ELF-1 (cell line): ENCODE measurements at places on chromosomes 4 and X.

- no peak for DNase-seq
Measured at GRCh38 chr4:100075056-100075455, 115.2 kb downstream of the DDIT4L start.

DNA sequence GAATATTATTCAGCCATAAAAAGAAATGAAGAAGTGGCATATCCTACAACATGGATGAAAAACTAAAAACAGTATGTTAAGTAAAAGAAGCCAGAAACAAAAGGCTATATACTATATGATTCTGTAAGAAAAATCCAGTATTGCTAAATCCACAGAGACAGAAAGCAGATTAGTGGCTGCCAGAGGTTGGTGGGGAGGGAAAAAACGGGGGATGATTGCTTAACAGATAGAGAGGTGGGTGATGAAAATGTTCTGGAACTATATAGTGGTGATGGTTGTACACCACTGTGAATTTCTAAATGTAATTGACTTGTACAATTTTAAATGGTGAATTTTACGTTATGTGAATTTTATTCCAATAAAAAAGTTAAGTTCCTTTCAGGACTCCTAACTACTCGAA lies 157.6 kb upstream of the SH3RF1 start:
- DNase-seq = no peak

DNA sequence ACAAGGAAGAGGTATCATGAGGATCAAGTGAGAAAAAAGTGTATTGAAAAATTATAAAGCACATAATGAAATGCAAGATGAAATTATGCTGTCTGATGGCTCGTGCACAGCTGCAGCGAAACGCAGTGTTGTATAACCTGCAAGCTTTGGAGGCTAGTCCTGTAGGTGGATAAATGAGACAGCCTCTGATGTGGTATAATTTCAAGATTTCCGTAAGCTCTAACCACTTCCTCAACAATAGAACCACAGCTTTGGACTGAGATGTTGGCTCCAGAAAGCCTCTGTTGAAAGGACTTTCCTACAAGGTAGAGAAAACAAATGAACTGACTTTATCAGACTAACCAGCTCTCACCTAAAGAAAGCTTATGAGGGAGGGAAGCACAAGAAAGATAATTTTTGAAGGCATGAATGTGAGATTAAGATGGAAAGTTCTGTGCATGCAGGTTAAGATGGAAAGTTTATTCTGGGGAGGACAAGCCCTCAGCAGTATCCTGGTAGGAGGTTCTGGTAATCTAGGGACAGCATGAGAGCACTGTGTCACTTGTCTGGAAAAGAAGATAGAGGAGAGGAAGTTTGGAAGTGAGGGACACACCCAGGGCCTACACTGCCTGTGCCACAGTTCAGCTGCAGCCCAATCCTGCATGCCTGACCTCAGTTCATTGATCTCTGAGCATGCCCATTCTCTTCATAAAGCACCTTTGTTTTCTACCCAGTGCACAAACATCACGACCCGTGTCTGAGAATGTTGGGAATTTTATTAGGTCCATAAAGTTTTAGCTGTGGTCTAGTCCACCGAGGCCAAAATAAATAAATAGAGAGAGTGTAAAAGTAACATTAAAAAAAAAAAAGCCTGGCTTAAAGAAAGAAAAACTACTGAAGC lies 161.5 kb upstream of the SFRP2 start:
- DNase-seq = no peak

GRCh38 chr4:108261026-108261425 lies 92.3 kb upstream of the LEF1 start:
- DNase-seq = no peak

DNA sequence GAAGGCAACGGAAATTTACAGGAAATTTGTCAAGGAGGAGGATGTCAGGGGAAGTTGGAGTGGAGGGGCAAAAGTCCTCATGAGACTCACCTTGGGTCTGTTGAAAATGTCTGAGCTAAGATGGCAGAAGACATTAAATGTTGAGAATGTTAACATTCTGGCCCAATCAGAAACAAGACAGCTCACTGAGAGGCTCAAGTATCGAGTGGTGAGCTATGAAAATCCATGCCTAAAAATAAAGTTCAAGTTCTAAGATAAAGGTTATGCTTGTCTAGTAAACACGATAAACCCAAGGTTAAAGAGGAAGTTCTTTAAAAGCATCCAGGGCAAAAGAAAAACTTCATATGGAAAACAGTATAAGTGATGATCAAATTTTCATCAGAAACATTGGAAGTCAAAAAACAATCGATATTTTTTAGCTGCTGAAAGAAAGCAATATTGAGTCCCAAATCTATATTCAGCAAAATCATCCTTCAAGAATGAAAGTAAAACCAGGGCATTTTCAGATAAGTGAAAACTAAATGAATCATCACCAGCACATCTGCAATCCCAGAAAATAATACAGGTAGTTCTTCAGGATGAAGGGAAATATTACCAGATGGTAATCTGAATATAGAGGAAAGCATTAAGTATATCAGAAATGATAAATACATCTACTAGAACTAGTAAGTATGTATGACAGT lies 462.4 kb downstream of the TLL1 start:
- no peak for DNase-seq

DNA sequence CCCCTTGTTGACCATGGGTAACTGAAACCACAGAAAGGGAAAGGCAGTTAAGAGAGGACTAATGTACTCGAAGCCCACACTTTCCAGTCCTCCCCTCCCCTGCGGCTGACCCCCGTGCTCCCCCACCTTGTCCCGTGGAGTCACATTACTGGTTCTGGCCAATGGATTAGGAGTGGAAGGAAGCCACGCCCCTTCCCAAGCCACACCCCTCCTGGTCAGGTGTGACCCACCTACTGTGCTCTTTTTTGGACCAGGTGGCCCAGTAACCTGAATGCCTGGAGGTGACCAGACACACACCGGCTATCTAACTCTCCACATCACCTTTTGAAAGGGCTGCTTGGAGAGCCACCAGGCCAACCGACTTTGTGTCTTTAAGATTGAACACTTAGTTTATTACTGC lies 109.3 kb upstream of the MSX1 start:
- no peak for DNase-seq

DNA sequence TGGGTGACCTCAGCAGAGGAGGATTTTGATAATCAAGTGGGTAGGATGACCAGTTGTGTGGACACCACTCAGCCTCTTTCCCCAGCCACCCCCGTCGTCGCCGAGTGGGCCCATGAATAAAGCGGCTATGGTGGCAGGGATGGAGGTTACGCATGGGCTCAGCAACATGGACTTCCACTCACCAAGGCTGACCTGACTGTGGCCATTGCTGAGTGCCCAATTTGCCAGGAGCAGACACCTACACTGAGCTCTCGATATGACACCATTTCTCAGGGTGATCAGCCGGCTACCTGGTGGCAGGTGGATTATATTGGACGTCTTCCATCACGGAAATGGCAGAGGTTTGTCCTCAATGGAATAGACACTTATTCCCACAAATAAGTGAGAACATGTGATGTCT lies 361.3 kb downstream of the KLHL4 start:
- no peak for DNase-seq

DNA sequence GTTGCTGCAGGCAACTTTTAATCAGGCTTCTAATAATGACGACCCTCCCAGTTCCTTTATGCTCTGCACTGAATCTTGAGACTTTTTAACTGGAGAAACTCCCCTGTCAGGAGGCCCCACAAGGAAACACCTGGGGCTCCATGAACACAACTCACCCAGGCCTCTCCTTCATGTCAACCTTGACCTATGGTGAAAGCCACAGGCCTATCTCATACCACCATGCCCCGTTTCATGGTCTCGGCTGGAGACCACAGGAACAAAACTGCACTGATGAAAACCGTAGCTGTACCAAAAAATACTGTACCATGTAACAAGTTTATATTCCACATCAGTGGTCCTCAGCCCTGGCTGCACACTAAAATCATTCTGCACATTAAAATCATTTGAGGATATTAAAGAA lies 57.0 kb downstream of the ZNF827 start:
- DNase-seq = no peak

- no peak for DNase-seq
Measured at GRCh38 chr4:76809594-76810305, 88.2 kb downstream of the SOWAHB start.

GRCh38 chr4:136505020-136505419 lies 1027.3 kb downstream of the PCDH18 start:
- no peak for DNase-seq

DNA sequence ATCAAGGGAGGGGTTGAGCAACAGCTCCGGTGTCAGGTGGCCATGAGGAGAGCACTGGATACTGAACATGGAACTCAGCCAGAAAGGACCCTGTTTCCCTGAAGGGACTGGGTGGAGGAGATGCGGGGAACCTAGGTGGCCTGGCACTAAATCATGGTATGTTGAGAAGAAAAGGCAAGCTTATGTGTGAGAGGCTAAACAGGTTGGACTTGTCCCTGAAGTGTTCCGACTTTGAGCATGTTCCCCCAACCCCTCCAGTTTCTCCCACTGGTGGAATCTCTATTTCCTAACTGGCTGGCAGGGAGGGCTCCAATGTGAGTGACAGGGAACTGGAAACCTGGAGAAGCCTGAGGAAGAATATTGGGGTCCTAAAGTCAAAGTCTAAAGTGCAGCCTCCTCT lies 69.5 kb downstream of the PLAC1 start:
- DNase-seq = peak; percentile 32

- peak; percentile 11 for DNase-seq
Measured at GRCh38 chr4:83234902-83235644, 49.5 kb downstream of the COQ2 start.

DNA sequence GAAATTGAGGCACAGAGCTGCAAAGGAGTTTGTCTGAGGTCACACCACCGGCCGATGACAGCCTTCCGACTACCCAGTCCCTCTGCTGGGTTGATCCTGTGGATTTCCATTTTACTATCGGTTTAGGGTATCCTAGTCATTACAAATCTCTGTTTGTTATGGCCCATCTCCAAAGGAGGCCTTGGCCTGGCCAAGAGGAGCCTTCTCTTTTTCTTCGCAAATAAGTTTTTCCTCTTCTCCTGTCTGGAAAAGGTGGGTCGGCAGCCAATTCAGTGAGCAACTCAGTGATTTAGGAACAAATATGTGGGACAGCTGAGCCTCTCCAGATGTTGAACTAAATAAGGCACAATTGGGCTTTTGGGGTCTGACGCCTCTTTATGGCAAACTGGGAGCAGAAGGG lies 169.2 kb upstream of the RBPJ start:
- DNase-seq = no peak

GRCh38 chrX:140091125-140091886 lies 126.0 kb upstream of the CXorf66 start:
- DNase-seq = peak; percentile 66

DNA sequence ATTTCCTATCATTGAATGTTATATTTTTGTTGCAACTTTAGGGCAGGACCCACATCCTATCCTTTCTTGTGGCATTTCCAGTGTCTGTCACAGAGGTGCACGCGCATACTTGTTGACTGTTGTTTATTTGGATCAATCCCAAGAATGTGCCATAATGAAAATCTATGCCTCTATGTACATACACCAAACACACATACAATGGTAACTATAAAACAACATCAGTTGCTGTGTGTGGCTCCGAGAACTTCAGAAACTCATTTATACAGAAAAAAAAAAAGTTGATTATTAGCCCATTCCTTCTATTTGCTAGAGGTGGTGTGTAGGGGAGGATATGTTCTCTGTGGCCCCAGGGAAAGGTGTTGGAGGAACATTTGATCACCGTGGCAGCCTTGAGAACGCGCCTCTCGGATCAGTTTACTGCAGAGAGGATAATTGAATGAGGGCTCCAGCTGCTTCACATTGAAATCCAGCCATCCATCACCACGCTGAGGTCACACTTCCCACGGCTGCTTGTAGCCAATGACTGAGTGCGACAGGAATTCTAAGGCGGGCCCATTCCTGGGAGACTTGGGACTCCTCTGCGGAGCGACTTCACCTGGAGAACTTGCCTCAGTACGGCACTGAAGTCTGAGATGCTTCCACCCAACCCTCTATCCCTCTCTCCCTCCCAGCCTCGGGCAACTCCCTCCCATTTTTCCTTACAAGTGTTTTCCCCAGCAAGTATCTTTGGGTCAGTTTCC lies 19.5 kb downstream of the SMPX start:
- peak; percentile 96 for DNase-seq

DNA sequence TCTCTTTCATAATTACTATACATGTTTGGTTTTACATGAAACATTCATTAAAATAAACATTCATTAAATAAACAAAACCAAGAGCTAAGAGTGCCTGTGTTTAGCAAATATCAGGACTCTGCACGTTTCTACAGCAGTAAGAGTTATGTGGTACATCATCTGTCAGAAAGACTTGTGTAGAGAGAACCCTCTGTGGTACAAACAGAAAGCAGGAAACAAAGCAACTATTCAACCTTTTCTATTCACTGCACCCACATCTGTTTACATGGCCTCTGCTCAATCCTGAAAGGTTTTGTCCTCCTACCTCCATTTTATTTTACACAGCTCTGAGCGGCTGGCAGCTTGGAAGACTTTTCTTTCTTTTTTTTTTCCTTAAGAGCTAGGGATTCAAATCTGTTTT lies 90.7 kb upstream of the PCDH18 start:
- DNase-seq = peak; percentile 4

DNA sequence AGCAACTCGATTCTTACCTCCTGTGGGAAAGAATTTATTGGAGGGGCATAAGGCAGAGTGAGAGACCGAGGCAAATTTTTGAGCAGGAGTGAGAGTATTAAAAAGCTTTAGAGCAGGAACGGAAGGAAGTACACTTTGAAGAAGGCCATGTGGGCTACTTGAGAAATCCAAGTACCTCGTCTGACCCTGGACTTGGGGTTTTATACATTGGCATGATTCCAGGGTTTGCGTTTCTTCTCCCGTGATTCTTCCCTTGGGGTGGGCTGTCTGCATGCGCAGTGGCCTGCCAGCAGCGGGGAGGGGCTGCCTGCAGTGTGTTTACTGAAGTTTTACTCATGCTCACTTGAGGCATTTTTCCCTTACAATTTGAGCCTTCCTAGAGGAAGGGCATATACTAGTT lies 3.4 kb downstream of the GALNT7 start:
- no peak for DNase-seq

GRCh38 chr4:4560136-4560535 lies 18.3 kb upstream of the STX18 start:
- no peak for DNase-seq

- DNase-seq = no peak
Measured at GRCh38 chrX:17563076-17563475, 174.2 kb upstream of the SCML1 start.

DNA sequence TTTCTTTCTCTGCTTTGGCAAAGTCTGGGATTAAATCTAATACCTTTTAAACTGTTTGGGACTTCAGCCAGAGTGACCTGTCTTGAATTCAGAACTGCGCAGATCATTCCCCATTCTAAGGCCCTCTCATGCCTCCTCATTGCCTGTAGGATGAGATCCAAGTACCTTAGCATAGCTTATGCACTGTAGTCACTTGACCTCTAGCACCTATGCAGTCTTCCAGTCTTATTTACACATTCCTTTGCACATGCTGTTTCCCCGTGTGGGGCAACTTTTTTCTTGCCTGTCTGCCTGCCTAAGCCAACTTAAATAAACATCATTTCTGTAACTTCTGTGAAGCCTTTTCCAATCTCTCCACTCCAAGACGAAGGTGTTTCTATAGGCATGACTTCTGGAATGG lies 68.4 kb downstream of the AR start:
- DNase-seq = peak; percentile 5

DNA sequence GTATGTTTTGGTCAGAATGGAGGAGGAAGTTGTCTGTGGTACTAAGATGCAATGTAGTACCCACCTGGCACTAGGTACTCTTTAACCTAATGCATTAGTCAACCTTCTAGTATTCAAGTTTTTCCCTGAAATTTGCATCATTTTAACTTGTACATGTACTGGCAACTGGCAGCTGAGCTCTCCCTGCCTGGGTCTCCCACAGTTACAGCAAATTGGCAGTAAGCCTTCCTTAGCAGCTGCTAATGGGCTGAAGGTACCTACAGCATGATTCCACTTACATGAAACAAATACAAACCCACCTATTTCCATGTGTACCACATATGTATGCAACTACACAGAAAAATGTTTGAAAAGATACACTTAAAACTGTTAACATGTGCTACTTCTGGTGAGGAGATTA lies 8.1 kb upstream of the KLHL2 start:
- no peak for DNase-seq
